Progenitor cell of endocrine pancreas (in vitro differentiated cells): ENCODE measurements at places on chromosomes 2 and 18. TPM values are rescaled to one million over a fixed set of nuclear protein-coding genes. Genes with fewer than 3 reads are reported as not detected.

DNA sequence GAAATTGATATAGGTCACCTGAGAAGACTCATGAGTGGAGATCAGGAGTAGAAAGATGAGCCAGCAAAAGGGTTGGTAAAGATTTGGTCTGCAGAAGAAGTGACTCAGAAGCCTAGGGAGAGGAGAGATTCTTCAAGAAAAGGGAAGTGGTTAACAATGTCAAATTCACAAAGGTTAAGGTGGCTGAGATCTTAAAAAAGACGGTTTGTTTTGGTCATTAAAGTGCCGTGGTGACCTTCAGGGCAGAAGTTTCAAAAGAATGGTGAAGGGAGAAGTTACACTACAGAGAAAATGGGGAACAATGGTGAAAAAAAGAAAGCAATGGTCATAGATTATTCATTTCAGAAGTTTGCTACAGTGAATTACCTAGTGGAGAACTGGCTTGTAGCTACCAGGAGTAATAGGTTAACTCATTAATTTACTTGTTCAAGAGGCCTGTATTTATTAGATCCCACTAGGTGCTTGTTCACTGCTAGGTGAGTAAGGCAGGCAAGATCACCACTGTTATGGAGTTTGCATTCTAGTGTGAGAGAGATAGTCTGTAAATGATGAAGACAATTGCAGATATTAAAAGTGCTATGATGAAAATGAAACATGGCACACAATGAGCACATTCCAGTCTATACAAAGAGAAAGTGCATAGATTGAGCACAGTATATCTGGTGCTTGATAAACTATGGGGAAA is 43.0 kb downstream of the FBXO48 start:
- H3K27ac ChIP-seq = no peak overlapping the region
- H3K36me3 ChIP-seq = no peaks in the 10 kb centered on the region
- no peak overlapping the region for H3K4me3 ChIP-seq
- H3K27me3 ChIP-seq = peaks cover 15% of the 10 kb centered on the region
- no peaks in the 10 kb centered on the region for H3K4me1 ChIP-seq
- DNase-seq = no peak

- H3K4me3 ChIP-seq = no peak overlapping the region
- H3K27me3 ChIP-seq = no peaks in the 10 kb centered on the region
- DNase-seq = no peak
- H3K27ac ChIP-seq = no peak overlapping the region
- peaks cover 2% of the 10 kb centered on the region for H3K36me3 ChIP-seq
These were observed 21.2 kb upstream of the PSME4 start for GRCh38 chr2:53991948-53992347.

DNA sequence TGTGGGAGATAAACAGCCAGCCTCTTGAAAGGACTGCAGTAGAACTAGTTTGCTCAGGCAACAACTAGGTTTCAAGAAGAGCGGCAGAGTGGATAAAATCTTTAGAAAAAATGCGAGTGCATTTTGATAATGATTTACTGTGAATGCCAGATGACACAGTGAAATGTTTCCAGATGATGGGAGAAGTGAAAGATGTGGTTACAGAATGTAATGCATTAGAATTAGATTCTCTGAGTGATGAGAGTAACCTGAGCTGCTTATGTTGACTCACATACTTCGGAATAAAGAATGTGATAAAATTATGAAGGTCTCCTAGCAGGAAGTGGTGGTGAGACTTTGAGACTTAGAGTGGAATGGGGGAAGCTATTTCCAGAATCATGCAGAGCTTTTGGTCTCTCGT is 184.3 kb downstream of the GULP1 start:
- peak overlapping the region; percentile 76 for H3K27ac ChIP-seq
- no peak for DNase-seq
- H3K4me1 ChIP-seq = peaks cover 30% of the 10 kb centered on the region
- no peak overlapping the region for H3K4me3 ChIP-seq
- H3K27me3 ChIP-seq = no peaks in the 10 kb centered on the region
- H3K36me3 ChIP-seq = peaks cover 3% of the 10 kb centered on the region

TANC1 gene
- total RNA-seq = 29.8 and 33.8 TPM in 2 replicates

- no peaks in the 10 kb centered on the region for H3K4me1 ChIP-seq
- H3K27ac ChIP-seq = no peak overlapping the region
- no peaks in the 10 kb centered on the region for H3K36me3 ChIP-seq
- DNase-seq = no peak
- H3K27me3 ChIP-seq = no peaks in the 10 kb centered on the region
These were observed 156.0 kb downstream of the ACOXL start for GRCh38 chr2:110888411-110888810.

DNA sequence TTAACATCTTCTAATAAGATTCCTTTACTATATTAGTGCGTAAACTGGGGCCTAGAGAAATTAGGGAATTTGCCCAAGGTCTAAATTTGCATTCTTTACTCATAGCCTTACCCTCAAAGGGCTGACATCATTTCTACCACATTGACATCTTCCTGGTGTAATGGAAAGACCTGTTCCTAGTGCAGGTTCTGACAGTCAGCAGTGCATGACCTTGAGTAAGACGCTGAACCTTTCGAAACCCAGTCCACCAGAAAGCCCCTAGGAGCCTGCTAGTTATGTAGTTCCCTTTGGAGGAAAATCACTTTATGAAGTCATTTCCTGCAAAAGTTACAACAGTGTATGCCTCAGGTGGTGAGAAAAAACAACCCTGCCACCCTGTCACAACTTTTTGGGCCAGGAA is 388.3 kb downstream of the TNS1 start:
- no peaks in the 10 kb centered on the region for H3K36me3 ChIP-seq
- H3K27ac ChIP-seq = no peak overlapping the region
- H3K4me3 ChIP-seq = no peak overlapping the region
- no peak for DNase-seq
- H3K4me1 ChIP-seq = peaks cover 31% of the 10 kb centered on the region
- no peaks in the 10 kb centered on the region for H3K27me3 ChIP-seq
